ENCODE measurements at places on chromosomes 16 and 17. TPM values are rescaled to one million over a fixed set of nuclear protein-coding genes. Genes with fewer than 3 reads are reported as not detected.

OR1E2 gene
- total RNA-seq = not detected

NPIPB9 gene
- total RNA-seq = 3.6 TPM

FBXO39 gene
- 0.36 TPM for total RNA-seq

HLF gene
- total RNA-seq = 1.3 TPM

GRCh38 chr17:82052638-82053059 lies 951 bp downstream of the GPS1 start:
- DNase-seq = no peak

- peak; percentile 69 for DNase-seq
These were observed 32.5 kb downstream of the ABCC12 start for GRCh38 chr16:48123104-48123788.
